ENCODE measurements at places on chromosomes 12 and 14.

DNA sequence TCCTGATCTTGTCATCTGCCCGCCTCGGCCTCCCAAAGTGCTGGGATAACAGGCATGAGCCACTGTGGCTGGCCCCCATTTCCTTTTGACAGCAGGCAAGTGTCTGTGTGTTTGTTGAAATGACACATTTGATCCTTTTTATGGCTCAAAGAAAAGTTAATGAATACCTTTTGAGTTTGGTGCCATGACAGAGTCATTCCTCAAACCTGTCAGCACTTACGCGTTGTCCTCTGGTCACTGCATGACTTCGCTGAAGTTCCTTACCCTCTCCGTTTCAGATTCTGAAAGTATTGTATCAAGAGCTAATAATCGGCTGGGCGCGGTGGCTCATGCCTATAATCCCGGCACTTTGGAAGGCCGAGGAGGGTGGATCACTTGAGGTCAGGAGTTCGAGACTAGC, 32.4 kb downstream of the NEMF start:
- no peak for DNase-seq

GRCh38 chr12:107570721-107571120, 114.9 kb upstream of the PWP1 start:
- DNase-seq = no peak

DNA sequence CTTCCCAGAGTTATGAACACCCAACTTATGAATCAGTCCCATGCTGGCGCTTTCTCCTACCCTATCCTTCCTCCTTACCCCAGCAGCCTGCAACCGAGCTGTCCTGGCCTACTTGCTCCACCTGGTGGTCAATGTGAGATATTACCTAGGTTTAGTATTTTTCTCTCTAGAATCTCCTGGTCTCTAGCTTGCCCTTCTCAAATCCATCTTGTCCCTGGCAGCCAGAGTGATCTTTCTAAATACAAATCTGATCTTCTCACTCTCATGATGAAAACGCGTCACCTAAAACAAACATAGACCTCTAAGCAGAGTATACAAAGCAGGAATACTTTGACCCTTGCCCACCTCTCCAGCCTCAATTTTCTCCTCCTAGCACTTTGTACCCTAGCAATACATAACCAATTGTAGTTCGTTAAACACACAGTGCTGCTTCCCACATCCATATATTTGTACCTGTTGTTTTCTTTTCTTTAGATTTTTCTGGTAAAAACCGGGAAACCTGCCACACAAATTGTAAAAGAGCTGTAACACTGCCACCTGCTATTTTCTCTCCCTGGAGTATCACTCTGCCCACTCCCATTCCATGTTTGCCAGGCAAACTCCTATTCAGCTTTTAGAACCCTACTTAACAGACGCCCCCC, 20.0 kb upstream of the TCP11L2 start:
- DNase-seq = peak; percentile 36

- peak; percentile 28 for DNase-seq
These were observed 19.7 kb downstream of the SOAT2 start for GRCh38 chr12:53122961-53123468.

GRCh38 chr14:31400031-31400638, 20.2 kb downstream of the HEATR5A start:
- DNase-seq = no peak

DNA sequence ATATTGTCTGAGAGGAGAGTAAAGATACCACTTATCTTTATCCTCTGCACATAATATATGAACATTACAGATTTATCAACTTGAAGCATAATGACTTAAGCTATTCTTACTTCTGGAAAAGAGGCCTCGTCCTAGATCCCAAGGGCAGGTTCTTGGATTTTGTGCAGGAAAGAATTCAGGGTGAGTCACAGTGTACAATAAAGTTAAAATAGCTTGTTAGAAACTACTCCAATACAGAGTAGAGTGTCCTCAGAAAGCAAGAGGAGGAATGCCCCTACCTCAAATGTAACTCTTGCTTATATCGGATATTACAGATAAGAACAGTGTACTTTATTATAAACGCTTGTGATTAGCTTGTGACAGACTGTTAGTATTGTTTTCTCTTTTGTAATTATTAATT, 41.9 kb upstream of the ABCC9 start:
- DNase-seq = no peak

DNA sequence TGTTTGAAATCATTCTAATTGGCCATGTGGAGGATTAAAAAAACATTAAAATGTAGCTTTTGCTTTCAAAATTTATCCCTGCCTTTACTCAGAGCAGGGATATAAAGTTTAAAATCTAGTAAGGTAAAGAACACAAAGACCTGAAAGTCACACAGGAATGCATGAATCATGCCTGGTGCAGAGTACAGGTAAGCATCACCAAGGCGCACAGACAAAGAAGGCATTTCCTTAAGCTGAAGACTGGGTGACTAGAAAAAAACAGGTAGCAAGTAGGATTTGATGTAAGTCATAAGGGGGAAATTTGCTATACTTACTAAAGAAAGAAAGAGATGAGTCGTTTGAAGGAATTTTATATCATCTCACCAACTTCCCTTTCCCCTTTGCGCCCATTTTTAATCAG, 405.6 kb downstream of the GXYLT1 start:
- no peak for DNase-seq

GRCh38 chr12:22374508-22374907, 40.0 kb upstream of the ST8SIA1 start:
- DNase-seq = no peak

DNA sequence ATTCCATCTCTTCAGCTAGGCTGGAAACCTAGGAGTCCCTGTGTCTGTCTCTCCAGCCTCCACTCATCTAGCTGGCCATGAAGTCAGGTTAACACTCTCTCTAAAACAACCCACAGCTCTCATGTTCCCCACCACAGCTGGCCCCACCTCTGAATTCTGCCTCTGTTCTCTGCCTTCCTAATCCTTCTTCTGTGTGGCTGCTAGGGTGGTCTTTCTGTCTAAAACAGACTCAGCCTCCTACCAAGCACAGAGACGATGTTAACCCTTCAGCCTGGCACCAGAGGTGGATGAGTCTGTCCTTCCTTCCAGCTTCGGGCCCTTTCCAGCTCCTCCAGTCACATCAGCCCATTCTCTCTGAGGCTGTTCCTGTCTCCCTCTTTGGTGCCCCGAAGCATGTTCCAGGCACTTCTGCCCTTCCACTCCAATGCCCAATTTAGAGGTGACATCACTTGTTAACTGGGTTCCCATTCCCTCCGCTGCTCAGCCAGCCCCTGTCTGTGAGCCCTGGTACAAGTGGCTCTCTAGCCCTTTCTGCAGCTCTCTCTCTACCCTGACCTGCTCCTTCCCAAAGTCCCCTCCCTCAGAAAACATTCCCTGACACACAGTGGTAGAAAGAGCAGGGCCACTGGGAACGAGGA, 9.1 kb downstream of the FIGNL2 start:
- no peak for DNase-seq

- no peak for DNase-seq
These were observed 47.0 kb downstream of the IFT81 start for GRCh38 chr12:110171186-110171538.

- DNase-seq = no peak
These were observed 7.6 kb downstream of the CLECL1 start for GRCh38 chr12:9725213-9725870.

GRCh38 chr12:107355004-107355565, 261.7 kb upstream of the CRY1 start:
- no peak for DNase-seq

GRCh38 chr12:114407842-114408411, 2.0 kb upstream of the TBX5 start:
- no peak for DNase-seq

DNA sequence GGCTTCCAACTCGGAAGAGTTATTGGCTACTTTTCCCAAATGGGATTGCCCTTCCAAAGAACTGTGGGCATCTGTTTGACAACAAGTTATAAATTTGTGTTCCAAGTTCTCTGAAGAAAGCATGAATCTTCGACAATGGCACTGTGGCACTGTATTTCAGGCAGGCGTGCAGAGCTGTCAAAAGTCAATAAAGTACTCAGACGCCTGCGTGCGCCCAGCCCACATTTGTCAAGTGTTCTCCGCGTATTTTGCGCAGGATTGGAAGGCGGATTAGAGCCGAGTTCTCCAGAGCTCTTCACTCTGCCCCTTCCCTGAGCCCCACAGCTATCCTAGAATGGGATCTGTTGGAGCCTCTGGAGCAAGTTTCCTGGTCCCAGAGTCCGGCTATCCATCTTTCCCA, 103.2 kb downstream of the SLC25A47 start:
- no peak for DNase-seq

GRCh38 chr12:110744151-110744571, 1.5 kb upstream of the PPP1CC start:
- DNase-seq = peak; percentile 76

DNA sequence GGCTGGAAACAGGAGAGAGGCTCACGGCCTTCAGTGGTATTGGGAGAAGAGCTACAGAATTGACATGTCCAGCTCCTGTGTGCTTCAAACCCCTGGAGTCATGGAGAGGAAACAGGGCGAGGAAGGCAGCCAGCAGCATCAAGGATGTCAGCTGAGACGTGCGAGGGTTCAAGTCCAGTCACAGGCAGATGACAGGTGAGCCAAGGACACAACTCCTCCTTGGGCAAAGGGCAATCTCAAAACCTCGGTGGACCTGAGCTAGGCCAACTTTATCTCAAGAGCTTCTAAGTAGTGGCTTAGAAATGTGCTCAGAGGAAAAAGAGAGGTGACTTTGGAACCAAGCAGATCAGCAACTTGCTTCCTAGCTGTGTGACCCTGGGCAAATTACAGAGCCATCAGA, 81.6 kb downstream of the TTC9 start:
- no peak for DNase-seq

DNA sequence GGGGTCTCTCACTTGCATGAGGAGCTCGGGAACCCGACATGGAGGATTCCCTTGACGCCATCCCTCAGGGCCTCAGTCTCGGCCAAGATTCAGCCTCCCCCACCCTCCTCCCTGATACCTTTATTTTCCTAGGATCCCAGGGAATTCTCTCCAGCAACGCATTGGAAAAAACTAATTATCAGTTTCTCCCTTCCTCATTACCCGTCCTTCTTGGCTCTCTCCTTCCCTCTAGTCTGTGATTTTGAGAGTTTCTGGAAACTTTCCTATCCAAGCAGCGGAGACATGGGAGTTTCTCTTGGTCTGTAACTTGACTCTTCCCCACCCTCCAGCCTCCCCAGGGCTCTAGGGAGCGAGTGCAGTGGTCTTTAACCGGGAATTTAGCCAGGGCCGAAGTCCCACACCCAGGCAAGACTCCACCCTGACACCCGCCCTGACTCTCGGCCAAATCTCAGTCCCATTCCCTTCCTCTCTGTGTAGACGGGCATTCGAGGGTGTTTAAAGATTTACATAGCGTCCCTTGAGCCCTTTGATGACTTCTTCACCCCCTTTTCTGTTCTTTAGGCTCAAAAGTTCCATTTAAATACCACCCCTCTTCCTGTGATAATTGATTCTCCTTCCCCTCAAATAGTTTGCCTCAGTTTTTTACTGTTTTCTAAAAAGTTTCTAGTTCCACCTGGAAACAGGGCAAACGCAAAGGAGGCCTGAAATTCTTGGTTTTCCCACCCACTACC, 6.7 kb downstream of the HOXC5 start:
- DNase-seq = no peak

DNA sequence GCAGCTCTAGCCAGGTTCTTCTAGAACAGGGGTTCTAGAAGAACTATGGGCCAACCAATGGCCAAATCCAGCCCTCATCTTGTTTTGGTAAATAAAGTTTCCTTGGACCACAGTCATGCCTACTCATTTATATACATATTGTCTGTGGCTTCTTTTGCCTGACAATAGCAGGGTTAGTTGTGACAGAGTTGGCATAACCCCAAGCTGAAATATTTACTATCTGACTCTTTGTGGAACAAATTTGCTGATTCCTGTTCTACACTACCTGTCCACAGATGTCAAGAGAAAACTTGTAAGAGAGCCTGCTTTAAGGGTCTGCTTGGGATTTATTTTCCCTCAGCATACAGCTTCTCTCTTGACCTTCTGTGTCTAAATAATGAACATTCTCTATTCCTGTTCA, 289.0 kb downstream of the KSR2 start:
- DNase-seq = peak; percentile 21

DNA sequence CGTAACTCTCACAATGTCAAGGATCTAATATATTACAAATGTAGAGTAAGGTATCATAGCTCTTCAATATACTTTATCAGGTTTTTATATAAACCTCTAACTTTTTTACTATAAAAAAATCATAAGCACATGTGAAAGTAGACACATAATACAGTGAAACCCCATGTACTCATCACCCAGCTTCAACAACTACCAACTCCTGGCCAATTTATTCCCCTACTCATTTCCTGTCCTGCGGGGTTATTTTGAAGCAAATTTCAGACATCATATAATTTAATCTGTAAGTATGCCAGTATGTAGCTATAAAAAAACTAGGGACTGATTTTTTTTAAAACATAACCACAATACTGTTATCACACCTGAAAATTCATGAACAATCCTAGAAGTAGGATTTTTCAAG, 47.7 kb downstream of the NOPCHAP1 start:
- no peak for DNase-seq

DNA sequence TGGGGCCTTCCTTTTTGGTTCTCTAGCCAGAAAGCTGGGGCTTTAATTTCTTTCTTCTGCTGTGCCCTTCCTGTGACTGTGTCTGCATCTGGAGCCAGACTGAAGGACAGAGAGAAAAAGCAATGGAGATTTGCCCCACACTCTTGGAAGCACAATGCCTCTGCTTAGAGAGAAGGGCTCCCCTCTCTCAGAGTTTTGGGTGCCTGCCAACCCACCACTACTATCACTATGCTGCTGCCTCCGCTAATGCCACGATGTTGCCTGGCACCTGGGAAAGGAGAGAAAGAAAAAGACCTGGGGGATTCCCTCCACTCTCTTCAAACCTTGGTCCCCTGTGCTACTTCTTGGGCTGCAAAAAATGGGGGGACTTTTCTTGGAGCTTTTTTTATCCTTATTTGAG, 52.6 kb downstream of the TMEM260 start:
- DNase-seq = no peak

- no peak for DNase-seq
These were observed 7.4 kb upstream of the ATG101 start for GRCh38 chr12:52062167-52063081.

- no peak for DNase-seq
These were observed 405.6 kb upstream of the TMEM132C start for GRCh38 chr12:127861406-127861805.

DNA sequence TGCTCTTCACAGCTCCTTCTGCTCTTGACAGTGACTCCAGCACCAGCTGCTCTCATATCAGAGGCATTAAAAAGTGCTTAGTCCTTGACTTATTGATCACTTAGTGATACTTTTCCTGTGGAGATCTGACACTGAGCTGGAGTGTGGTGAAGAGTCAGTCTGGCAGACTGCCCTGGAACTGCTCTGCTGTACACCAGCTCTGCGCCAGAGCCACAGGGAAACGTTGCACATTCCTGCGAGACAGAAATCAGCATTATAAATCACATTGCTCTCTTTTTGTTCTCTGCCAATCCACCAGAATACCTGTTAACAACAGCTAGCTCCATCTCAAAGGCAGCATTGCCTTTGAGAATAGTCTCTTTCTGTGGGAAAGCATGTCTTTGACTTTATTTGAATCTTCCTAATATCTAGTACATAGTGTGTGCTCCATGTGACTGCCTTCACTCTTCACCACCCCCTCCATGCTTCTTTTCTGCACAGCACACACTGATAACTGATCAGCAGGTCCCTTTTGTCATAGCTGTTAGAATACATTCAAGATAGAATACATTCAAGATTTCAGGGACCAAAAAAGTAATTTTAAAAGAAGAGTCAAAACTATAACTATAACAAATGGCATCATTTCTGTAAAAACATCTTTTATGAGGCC, 48.2 kb upstream of the VSX2 start:
- DNase-seq = no peak

Measured in urothelium cell line (cell line).